NCI-H1417 treated with DMSO at 0.1 percent for 48 hours (cell line): ENCODE measurements at places on chromosomes 4 and X.

DNA sequence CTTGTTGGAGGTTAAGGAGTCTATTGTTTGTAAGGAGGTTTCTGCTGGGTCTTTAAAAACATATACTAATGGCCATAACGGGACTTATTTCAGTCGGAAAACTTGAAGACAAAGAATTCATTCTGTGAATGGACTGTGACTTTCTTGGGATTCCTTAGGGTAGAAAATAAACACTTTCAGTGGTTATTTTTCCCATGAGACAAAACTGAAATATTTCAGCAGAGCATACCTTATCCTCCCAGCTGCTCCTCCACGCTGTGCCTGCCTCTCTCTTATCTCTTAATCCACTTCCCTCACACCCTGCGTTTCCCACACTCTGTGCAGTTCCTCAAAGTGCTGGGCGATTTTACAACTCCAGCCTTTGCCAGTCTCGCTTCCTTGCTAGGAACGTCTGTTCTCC, 47.1 kb upstream of the SORBS2 start:
- no peak for DNase-seq

- no peak for DNase-seq
Measured at GRCh38 chr4:76199664-76200211, 13.9 kb downstream of the SCARB2 start.

DNA sequence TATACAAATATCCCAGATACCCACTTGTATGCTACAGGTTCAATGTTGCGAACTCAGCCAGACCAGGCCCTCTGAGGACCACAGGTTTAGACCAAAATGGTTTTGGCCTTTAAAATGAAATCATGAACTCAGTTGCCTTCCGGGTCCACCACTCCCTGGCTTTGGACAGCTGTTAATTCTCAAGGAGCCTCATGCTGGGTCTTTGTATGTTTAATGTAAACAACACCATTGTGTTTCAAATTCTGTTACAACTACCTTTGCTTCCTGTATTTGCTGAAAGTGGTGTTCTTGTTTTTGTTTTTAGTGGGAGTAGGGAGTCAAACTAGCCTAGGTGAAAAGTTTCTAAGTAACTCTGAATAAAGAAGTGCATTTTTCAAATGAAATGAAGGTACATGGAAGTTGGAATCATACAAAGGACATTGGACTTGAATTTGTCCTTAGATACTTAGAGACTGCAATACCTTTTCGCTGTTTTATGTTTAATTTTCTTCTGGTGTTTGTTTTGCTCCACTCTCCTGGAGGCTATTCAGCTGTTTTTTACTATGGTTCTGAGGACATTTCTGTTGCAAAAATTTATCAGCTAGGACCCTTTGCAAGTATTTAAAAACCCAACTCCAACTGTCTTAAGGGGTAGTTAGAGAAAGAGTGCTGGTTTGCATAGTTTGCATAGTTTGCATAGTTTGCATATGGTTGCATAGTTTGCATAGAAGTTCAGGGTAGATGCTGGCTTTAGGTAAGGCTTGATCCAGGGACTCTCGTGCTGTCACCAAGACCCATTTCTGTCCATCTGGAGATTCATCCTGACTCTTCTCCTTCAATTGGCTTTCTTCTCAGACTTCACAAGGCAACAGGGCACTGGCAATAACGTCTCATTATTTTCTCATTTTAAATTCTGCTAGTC, 70.1 kb downstream of the MID1IP1 start:
- DNase-seq, result no peak

GRCh38 chr4:25814301-25815136, 48.3 kb downstream of the SEL1L3 start:
- DNase-seq, result no peak

- DNase-seq, result no peak
Measured at GRCh38 chr4:185730849-185731608, 81.0 kb downstream of the SORBS2 start.

- no peak for DNase-seq
Measured at GRCh38 chr4:92447255-92447905, 143.6 kb downstream of the GRID2 start.

DNA sequence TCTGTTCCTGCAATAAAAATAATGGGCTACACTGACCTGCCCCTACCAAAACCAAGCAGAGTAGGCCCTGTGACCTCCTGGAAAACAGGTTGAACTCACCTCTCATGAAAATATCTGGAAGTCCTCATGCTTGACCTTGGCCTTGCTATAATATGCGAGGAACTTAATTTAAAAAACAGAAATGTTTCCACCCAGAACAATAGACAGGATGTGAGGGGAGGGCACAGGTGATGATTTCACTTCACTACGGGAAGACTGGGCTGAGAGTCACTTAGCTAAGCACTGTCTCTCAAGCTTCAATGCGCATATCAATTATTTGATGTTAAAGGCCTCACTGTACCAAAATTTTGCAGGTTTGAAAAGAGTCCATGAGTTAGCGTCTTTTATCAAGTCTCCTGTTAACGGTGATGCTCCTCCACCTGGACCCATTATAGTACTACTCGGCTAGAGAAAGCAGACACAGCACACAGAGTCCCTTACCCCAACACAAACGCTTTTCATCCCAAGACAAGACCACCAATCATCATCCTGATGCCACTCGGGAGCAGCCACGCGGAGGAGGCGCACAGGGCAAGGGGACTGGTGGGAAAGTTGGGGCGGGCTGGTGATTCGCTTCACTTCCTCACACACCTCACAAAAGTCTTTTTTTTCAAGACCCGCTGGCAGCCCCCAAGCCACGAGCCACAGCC, 25.9 kb downstream of the ZNF721 start:
- DNase-seq, result no peak

DNA sequence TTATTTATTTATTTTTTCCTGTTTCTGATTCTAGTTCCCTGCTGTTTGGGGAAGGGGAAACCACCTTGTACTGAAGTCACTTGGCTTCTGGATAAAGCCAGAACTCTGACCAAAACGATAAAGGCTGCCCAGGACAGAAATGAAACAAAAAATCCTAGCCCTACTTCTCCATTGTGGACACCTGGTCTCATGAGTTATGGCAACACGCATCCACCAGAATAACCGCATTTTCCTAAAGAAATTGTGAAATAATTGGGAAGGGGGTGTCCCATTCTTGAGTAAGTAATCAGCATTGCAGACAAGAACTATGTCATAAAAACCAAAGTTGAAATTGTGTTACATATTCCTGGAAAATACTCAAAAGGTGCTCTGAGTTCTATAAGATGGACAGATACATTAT, 42.1 kb downstream of the SLC9A7 start:
- DNase-seq, result no peak

- DNase-seq, result no peak
Measured at GRCh38 chr4:140372751-140373327, 607 bp upstream of the SCOC start.

GRCh38 chr4:78645853-78646757, 94.5 kb downstream of the ANXA3 start:
- no peak for DNase-seq

- no peak for DNase-seq
Measured at GRCh38 chrX:103248553-103248952, 6.4 kb downstream of the TCEAL8 start.

- DNase-seq, result no peak
Measured at GRCh38 chr4:67700116-67700737, 728 bp downstream of the UBA6 start.

DNA sequence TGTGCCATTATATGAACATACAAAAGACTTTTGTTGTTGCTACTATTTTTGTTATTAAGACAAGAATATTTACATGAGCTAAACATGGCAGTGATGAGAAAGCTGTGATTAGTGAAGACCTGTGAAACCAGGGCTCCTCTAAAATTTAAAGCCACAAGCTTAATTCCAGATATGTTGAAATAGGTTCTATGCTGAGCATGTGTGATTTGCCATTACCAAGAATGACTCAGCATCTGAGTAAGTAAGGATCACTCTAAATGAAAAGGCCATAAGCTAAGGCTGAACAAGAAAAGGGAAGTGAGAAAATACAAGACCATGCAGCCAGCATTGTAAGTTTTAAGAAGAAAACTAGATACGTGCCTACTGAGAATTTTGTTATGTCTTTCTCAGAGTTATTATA, 75.9 kb upstream of the CAMK2D start:
- DNase-seq, result no peak

DNA sequence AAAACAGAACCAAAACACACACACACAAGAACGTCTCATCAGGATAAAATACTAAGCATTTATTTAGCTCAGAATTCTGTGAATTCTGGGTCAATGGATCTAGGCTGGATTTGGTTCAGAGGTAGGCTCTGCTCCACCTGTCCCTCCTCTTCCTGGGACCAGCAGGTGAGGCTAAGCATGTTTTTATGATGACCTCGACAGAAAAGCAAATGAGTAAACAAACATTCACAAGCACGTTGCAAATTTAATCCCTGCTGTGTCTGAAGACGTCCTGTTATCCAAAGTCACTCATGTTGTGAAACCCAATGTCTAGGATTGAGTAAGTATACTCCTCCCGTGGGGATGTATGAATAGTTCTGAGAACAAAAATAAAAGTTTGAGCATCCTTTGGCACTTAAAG, 371.4 kb upstream of the TECRL start:
- DNase-seq, result no peak

DNA sequence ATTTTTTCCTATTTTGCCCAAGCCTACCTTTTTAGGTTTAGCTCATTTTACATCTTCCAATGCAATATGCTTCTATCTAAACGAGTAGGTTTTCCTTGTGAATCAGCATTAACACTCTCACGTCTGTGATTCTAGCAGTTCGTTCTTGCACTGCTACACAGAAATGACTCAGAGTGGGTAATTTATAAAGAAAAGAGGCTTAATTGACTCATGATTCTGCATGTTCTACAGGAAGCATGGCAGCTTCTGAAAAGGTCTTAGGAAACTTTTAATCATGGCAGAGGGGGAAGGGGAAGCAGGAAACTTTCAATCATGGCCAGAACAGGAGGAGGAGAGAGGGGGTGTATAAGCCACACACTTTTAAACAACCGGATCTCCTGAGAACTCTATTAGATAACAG, 44.9 kb downstream of the SPANXN1 start:
- DNase-seq, result no peak

- DNase-seq, result no peak
Measured at GRCh38 chr4:138595731-138596460, 353.7 kb upstream of the SLC7A11 start.

- no peak for DNase-seq
Measured at GRCh38 chr4:113707048-113707447, 54.5 kb downstream of the CAMK2D start.
